ENCODE measurements at places on chromosomes 2 and 18. TPM values are rescaled to one million over a fixed set of nuclear protein-coding genes. Genes with fewer than 3 reads are reported as not detected.

The PDCD1 gene
- not detected for total RNA-seq

The UGT1A6 gene
- total RNA-seq = not detected

The PAIP2B gene
- total RNA-seq = 0.17 TPM

The SLC23A3 gene
- 0.77 TPM for total RNA-seq

- DNase-seq = no peak
- no peak overlapping the region for H3K27ac ChIP-seq
- H3K4me1 ChIP-seq = peaks cover 41% of the 10 kb centered on the region
Observed at GRCh38 chr2:45890819-45891218, 239.3 kb downstream of the PRKCE start.

- H3K4me1 ChIP-seq = no peaks in the 10 kb centered on the region
- H3K27me3 ChIP-seq = peaks cover 15% of the 10 kb centered on the region
- no peak for DNase-seq
- no peaks in the 10 kb centered on the region for H3K36me3 ChIP-seq
- no peak overlapping the region for H3K4me3 ChIP-seq
Observed at GRCh38 chr2:70931376-70932000, 4.2 kb upstream of the ATP6V1B1 start.

- DNase-seq = no peak
- no peak overlapping the region for H3K27ac ChIP-seq
- peaks cover 5% of the 10 kb centered on the region for H3K4me1 ChIP-seq
- H3K4me3 ChIP-seq = no peak overlapping the region
- H3K36me3 ChIP-seq = no peaks in the 10 kb centered on the region
- peaks cover 54% of the 10 kb centered on the region for H3K27me3 ChIP-seq
Observed at GRCh38 chr2:11616851-11617415, 53.1 kb downstream of the NTSR2 start.

DNA sequence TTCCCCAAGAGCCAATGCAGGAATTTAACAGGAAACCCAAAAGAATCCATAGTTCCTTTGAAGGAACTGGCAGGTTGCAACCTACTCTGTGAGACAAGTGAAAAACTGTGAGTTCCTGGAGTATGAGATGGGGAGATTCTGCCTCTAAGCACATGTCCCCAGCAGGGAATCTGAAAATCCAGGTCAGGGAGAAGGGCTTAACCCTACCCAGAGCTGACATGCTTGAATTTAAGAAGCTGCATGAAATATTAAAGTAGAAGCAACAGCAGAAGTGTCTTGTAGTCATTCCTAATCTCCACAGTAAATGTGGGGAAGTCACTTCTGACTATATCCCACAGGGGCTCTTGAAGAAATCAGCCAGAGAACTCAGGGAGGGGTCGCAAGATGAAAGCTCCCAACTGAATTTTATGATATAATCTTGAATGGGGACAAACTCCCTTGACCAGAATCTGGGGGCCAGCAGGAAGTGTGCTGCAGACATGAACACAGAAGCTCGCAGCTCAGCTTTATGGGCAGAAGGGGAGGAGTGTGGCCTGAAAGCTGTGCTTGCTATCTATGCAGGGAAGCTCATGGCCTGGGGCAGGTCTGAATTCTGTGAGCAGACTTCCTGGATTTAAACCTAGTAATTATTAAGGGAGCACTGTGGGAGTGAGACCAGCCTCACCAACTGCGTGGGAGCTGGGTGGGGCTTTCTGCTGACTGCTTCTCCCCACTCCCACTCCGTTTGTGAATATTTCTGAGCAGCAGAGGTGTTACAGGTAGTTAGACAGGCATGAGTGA, 184.1 kb upstream of the KYNU start:
- H3K27ac ChIP-seq = no peak overlapping the region
- no peaks in the 10 kb centered on the region for H3K27me3 ChIP-seq
- no peaks in the 10 kb centered on the region for H3K36me3 ChIP-seq
- no peak overlapping the region for H3K4me3 ChIP-seq
- no peaks in the 10 kb centered on the region for H3K4me1 ChIP-seq
- no peak for DNase-seq

DNA sequence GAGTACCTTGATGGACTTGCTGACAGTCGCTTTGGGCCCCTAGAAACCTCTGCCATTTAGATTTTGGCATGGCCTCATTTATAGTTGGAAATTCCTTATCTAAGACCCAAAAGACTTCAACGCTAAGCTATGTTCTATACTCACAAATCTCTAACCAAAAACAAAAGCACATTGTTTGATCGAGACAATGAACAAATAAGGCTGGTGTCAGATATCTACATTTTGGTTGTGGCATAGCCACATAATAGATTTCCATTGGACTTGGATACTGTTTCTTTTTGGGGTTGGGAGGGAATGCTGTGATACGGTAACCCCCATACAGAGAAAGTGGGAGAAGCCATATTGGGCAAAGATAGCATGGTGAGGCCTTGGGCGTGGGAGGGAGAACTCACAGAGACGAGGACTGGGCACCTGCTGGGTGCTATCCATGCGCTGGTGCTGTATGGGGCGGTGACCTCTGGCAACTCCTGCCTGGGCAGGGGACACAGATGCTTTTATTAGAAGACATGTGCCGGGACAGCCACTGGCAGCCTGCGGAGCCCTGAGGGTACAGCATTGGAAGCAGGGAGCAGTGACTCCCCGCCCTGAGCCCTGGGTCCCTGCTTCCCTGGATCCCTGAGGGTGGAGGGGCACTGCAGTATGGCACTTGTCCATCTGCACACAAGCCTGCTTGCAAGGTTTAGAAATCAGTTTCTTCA, 97.1 kb downstream of the ASAP2 start:
- peaks cover 14% of the 10 kb centered on the region for H3K36me3 ChIP-seq
- no peak overlapping the region for H3K4me3 ChIP-seq
- H3K4me1 ChIP-seq = peaks cover 31% of the 10 kb centered on the region
- DNase-seq = no peak
- H3K27ac ChIP-seq = no peak overlapping the region
- H3K27me3 ChIP-seq = no peaks in the 10 kb centered on the region

- no peak overlapping the region for H3K27ac ChIP-seq
- peaks cover 15% of the 10 kb centered on the region for H3K36me3 ChIP-seq
- peaks cover 13% of the 10 kb centered on the region for H3K4me1 ChIP-seq
- no peak overlapping the region for H3K4me3 ChIP-seq
Observed at GRCh38 chr18:35671966-35672603, 90.5 kb downstream of the GALNT1 start.

GRCh38 chr2:28702415-28702861, 49.2 kb upstream of the PPP1CB start:
- peaks cover 9% of the 10 kb centered on the region for H3K27me3 ChIP-seq
- DNase-seq = no peak
- no peak overlapping the region for H3K27ac ChIP-seq
- no peak overlapping the region for H3K4me3 ChIP-seq
- H3K36me3 ChIP-seq = peaks cover 4% of the 10 kb centered on the region
